ENCODE measurements at places on chromosomes 2 and 18.

GRCh38 chr2:239294571-239295054 is 106.2 kb downstream of the HDAC4 start:
- DNase-seq = no peak

- no peak for DNase-seq
These were observed 183.0 kb downstream of the MYO5B start for GRCh38 chr18:50011813-50012435.

DNA sequence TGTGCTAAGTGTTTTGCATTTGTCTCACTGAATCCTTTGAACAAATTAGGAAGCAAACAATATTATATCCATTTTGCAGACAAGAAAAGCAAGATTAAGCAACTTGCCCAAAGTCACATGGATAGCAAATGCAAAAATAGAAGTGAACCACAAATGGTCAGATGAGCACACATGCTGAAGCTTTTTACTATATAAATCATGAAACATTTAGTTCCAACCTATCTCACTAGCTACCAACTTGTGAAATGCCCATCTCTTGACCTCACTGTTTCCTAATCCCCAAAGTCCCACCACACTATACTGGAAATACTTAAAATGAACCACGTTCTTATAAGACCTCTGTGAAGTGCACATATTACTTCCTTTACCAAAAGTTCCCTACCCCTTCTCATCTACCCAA is 380.5 kb downstream of the ERBB4 start:
- DNase-seq = no peak

GRCh38 chr2:235979753-235980435 is 188.3 kb downstream of the GBX2 start:
- no peak for DNase-seq

- DNase-seq = no peak
These were observed 96.8 kb downstream of the VAPA start for GRCh38 chr18:10010611-10011015.
